ENCODE measurements at places on chromosomes 5 and 9.

- no peak for DNase-seq
These were observed 166.6 kb downstream of the FSTL4 start for GRCh38 chr5:133445744-133446143.

GRCh38 chr5:72412283-72413055, 92.3 kb downstream of the PTCD2 start:
- no peak for DNase-seq

GRCh38 chr5:1502046-1502736, 21.6 kb downstream of the LPCAT1 start:
- peak; percentile 32 for DNase-seq

- no peak for DNase-seq
These were observed 27.7 kb upstream of the TRIO start for GRCh38 chr5:14115323-14115895.

DNA sequence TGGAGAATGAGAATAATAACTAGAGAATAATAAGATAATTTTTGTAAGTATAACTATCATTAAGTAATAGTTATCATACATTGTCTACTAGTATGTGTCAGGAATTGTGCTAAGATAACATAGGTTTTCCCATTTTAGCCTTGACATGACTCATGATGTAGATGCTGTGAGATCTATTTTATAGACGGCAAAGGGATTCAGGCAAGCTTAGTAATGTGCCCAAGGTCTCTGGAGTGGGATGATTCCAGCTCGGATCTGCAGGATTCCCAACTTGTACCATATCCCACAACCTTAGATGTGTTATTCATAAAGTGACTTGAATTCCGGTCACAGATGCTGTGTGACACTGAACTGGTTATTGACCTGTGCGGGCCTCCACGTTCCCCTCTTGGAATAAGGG, 51.5 kb downstream of the IL31RA start:
- DNase-seq, result no peak

GRCh38 chr5:35919191-35919590, 19.2 kb downstream of the CAPSL start:
- no peak for DNase-seq

DNA sequence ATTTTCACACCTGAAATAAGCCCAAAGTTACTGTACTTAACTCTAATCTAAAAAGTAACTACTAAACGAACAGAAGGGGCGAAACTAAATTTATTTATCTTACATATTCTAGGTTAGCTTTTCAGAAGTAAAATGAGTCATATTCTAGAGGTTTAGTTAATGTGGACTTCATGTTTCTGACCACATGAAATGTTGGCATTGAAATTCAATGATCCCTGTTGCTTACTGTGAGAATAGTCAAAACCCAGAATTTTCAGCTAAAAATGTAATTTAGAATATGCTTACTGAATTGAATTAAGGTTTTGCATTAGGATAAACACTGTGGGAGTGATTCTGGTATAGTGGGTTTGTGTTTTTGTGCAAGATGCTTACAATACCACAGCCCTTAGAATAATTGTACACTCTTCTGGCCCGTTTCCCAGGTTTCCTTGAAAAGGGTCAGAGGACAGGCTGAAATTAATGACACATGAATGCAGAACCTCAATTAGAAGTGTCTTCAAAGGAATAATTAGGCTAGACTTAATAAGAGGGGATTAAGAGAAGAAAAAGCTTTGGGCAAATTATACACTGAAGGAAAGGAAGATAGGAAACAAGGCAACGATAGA, 1.4 kb upstream of the SNX18 start:
- DNase-seq, result no peak

GRCh38 chr5:162796507-162796906, 640.9 kb upstream of the CCNG1 start:
- no peak for DNase-seq

- no peak for DNase-seq
These were observed 76.8 kb downstream of the UBE2QL1 start for GRCh38 chr5:6525422-6525821.

- DNase-seq, result no peak
These were observed 32.2 kb downstream of the HRH2 start for GRCh38 chr5:175690025-175690424.

DNA sequence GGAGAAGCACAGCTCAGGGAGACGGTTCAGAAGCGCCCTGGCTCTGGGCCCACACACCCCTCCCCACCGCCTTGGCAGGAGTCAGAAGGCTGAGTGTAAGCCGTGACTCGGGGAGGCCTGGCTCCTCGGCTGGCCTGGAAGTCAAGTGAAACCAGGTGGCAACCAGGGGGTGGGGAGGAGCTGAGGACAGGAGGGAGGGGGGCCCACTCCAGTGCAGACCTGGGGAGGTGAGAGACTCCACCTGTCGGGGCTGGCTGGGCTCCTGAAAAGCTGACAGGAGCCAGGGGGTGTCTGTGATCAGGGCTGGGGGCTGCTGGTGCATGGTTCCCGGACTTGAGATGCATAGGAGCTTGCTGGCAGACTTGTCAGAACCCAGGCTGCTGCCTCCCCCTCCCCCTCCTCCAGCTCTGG, 150.2 kb upstream of the PHYKPL start:
- no peak for DNase-seq

- no peak for DNase-seq
These were observed 602.6 kb downstream of the SEMA5A start for GRCh38 chr5:8943301-8943700.

GRCh38 chr9:35035851-35036701, 36.3 kb downstream of the VCP start:
- no peak for DNase-seq

- no peak for DNase-seq
These were observed 57.2 kb downstream of the RANBP6 start for GRCh38 chr9:5958273-5958672.

DNA sequence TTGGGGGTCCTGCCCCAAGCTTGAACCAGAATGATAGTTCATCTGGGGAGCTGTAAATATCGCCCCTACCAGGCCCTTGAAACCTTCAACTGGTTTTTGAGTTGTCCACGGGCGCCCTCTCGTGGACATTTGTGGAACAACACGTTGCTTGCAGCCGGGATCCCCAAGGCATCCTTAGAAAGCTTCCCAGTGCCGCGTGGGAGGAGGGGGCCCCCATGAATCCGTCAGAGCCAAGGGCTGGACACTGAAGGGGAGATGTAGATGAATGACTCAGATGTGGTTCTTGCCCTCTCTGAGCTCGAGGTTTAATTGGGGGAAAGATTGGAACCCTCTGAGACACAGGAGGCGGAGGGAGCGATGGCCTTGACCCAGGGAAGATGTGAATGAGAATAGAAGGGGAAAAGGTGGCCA, 31.8 kb upstream of the ORM1 start:
- DNase-seq, result no peak

DNA sequence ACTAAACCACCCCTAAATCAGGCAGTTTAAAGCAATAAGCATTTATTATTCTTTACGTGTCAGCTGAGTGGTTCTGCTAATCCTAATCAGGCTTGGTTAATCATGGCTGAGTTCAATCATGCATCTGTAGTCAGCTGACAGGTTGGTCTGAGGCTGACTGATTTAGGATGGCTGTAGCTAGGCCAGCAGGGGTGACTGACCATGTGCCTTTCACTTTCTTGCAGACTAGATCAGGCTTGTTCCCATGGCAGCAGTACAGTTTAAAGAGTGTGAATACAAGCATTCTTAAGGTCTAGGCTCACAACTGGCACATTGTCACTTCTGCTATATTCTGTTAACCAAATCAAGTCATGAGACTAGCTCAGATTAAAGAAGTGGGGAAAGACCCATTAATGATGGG, 16.1 kb upstream of the MPDZ start:
- DNase-seq, result no peak

DNA sequence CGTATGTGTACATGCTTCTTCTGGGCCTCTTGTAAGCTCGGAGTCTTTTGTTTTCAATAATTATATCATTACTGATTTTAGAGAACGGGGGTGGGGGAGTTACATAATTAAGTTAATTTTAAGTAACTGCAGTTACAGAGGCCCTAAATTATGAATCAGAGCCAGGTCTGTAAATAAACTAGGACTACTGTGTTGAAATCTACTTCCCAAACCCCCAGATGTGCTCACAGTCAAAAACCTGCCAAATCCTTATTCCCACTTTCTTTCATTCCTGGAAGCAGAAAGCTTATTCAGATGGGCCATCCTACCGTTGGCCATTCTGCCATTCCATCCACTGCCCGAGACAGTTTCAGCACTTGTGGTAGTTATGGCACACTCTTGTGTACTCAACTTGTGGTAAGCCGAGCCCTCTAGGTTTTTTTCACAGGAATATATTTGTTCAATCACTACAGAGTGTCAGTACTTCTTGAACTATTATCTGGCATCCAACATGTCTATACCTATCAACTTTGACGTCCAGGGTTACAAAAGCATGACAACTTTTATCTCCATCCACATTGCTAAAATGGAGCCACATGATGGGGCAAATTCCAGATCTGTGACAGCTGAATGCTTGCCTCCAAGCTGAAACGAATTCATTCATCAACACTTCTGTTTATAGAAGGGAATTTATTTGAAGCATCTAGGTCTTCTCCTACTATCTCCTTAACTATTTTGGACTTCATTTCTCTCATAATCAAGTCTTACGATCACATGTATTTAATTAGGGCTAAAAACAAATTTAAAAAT, 37.8 kb downstream of the GLRX start:
- no peak for DNase-seq

DNA sequence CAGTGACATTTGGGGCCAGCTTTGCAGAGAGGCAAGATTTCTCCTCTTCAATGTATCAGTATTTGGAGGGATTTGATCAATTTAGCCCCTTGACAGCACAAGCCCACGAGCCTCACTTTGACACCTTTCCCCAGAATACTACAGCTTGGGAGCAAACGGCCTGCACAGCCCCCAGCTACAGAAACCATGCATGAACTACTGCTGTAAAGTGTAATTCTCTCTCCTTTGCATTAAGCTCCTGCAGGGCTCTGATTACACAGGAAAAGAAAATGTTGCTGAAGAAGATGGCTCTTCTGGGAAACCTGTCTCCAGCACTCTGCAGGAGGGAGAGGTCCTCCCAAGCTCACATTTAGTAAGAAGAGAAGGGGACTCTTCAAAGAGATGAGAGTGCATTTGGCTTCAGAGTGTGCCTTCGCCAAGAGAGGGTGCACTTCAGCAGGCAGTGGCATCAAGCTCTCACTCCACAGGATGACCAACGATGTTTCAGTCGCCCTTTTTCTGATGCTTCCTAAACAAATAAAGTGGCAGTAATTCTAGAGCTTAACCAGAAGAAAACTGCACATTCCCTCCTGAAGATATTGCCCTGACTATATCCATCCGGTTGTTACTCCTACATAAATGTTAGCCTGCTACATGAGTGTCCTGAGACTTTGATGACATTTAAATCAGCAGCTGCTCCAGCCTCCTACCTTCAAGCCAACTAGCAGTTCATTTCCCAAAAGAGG, 272.2 kb downstream of the AUH start:
- DNase-seq, result no peak

DNA sequence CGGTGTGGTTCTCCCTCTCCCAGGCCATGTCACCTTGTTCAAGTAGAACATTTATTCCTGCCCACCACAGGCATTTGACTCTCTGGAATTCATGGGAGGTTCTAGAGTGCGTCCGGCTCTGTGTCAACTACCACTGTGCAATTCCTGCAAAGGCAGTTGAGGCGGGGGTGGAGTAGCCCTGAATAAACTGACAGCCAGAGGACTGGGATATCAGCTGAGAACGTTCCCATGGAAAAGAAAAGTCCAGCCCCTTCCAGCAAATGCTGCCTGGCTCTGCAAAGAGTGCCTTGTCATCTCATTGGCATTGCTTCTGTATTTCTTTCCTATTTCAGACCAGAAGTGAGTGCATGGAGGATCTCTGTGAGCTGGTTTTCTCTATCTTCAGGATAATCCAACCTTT, 18.9 kb upstream of the MEGF9 start:
- DNase-seq, result no peak

DNA sequence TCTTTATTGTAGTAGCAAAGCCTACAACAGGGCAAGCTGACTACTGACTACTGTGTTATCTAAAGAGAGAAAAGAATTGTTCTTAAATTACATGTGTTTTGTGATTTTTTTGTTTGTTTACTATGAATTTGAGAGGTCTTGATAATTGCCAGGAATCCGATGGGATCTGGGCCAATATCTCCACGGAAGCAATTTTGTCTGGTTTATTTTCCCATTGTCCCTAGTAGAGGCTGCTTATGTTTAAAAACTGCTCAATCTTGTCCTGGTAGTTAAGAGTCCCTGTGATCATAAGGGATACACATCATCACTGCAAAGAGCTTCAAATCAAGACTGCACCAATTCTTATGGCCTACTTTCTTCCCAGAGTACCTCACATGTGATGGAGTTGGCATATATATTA, 94.4 kb downstream of the GLDC start:
- no peak for DNase-seq

DNA sequence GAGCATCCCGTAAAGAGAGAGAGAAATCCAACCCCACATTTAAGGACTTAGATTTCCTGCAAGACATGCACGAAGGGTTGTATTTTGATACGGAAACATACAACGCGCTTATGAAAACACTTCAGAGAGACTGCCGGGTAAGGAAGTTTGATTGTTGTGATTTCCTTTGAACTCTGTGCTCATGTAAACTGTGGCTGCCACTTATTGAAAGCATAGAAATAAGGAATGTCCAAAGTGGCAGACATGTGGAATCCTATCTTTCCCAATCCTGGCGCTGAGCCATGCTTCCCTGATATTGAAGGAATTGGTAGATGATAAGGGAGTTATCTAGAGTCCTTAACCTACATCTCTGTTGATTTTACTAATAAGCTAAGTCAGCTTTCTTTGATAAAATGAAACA, 119.4 kb downstream of the PRKACG start:
- DNase-seq, result no peak

GRCh38 chr9:120152295-120152694, 427.7 kb downstream of the CDK5RAP2 start:
- no peak for DNase-seq

- no peak for DNase-seq
These were observed 285.8 kb upstream of the TNC start for GRCh38 chr9:115403753-115404152.

DNA sequence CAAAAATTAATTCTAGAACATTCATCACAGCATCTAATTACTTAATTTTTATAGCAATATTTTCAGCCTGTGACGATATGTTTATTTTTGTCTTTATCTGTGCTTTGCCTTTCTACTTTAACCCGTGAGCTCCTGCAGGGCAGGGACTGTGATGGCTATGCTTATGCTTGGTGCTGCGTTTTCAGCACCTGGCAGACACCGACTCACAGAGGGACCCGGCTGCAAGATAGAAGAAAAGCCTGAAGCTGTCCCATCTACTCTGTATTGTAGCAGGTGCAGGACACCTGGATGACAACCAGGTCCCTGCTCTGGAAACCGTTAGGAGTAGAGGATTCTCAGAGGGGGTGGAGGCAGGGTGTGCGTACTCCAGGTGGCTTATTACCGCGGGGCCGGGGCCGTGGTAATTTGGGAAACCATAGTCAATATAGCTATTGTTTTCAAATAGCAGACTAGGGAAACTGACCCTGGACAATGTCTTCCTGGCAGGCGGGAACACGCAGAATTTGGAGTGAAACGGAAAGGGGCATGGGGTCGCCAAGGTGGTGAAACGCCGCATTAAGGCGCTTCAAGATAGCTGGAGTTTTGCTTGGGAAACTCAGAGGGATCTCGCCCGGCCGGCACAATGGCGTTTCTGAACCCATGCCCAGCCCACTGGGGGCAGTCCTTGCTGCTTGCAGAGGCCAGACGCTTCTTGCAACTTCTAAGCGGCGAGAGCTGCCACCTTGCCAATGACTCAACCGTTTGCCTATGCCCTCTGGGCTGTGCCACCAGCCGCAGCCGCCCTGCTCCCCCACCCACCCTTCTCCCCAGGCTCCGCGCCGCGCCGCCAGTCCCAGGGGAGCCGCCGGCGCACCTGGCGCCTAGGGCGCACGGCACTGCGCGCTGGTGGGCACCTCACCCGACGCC, 140.1 kb upstream of the PALM2AKAP2 start:
- DNase-seq, result no peak

- DNase-seq, result no peak
These were observed 388.3 kb downstream of the PLK2 start for GRCh38 chr5:58071566-58071965.
